ENCODE measurements at places on chromosomes 5 and 9.

DNA sequence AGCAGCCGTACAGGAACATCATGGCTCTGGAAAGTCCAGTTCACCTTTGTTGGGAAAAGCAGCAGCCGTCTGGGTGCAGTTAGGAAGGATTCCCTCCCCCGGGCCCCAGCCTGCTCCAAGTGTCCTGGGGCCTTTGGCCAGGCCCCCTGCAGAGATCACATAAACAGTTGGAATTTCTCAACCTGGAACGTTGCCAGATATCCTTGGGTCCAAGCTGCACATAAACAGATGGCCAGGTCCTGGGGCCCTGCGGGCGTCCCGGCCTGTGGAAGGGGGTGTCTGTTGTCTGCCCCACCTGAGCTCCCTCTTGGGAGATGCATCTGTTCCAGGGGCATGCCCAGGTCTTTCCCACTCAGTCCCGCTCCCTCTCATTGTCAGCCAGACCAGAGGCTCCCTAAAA lies 92.7 kb downstream of the COL5A1 start:
- DNase-seq, result no peak

DNA sequence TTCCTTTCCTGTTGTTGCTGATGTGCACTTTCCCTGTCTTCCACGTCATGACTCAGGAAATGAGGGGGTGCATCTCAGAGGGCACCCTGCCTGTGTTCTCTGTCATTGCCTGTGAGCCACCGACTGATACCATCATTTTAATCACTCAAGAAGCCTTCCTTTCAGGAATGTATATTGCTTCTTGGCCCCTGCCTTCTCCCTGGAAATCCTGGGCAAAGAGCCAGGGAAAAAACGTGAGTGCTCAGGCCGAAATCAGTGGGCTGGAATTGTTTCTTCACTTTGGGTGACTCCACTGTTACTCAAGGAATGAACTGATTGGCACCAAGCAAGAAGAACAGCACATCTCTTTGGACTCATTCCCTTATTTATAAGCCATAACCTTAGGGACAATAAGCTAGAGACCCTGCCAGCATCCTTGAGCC lies 126.1 kb downstream of the SNX18 start:
- DNase-seq, result no peak

GRCh38 chr9:122261469-122261881 lies 3.2 kb downstream of the RBM18 start:
- DNase-seq, result no peak

DNA sequence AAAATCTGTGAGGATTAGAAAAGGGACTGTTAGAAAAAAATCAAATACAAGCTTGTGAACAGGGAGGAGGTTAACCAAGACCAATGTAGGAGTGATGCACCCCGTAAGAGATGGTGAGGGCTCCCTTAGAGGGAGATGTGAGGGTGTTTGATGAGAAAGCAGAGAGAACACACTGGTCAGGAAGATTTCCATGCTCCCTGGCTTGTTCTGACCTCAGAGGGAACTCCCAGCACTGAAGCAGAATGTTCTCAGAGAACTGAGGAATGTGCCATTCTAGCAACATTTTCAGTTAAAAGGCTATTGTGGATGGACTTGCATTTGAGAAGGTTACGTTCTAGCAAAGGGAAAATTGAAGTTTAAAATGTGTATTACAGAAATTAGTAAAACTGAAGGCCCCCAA lies 110.6 kb downstream of the HTR4 start:
- no peak for DNase-seq

DNA sequence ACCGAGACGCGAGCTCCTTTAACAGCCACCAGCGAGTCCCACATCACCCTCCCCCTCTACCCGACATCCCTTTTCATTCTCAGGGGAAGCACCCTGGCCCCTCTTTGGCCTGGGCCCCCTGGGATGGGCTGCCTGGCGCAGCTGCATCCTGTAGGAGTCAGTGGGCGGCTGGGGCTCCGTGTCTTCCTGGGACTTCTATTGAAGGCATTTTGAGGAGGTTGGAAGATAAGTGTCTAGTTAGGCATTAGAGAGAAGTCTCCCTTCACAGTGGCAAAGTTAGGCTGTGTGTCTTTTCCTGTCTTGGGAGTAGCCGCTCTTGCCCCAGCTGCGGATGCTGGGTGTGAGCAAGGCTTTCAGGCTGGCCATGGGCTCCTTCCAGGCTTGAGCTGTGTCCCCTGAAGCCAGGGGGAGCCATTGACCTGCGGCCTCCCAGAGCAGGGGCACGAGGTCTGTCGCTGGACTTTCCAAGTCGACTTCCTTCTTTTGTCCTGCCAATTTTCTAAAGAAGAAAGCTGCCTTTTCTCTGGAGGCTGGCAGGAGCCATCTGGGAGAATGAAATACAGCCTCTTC lies 18.6 kb upstream of the NKD2 start:
- DNase-seq, result no peak

DNA sequence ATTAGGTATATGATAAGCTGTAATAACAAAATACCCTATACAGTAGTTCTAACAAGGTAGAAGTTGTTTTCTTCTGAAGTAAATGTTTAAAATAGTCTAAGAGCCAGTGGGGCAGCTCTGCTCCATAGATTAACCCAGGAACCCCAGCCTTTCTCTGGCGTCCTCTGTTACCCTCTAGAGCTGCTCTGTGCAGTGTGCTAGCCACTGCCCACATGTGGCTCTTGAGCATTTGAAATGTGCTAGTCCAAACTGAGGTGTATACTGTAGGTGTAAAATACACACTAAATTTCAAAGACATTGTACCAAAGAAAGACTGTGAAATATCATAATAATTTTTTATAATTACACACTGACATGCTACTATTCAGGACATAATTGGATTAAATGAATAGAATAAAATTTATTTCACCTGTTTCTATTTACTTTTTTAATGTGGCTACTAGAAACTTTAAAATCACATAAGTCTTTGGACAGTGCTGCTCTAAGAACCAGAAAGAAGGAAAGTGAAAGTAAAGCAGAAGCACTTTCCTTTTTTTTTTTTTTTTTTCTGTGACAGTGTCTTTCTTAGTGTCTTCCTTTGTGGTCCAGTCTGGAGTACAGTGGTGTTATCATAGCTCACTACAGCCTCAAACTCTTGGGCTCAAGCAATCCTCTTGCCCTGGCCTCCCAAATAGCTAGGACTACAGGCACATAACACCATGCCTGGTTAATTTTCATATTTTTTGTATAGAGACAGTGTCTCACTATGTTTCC lies 39.3 kb downstream of the RAI14 start:
- no peak for DNase-seq

DNA sequence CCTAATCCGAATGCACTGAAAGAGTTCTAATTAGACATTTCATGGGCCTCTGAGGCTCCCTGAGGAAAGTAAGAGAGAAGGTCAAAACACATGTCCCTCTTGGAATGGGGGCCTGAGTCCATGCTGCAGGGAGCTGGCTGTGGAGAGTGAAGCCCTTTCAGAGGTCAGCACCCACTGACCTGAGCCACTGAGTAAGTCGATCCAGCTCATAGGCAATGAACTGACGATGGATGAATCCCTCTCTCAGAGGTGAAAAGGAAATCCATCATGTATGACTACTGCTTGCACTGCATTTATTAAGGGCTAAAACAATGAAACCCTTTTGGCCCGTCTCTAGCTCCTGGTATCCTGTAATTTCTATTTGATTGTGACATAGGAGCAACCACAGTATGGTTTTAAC lies 288.9 kb upstream of the VLDLR start:
- DNase-seq, result no peak

DNA sequence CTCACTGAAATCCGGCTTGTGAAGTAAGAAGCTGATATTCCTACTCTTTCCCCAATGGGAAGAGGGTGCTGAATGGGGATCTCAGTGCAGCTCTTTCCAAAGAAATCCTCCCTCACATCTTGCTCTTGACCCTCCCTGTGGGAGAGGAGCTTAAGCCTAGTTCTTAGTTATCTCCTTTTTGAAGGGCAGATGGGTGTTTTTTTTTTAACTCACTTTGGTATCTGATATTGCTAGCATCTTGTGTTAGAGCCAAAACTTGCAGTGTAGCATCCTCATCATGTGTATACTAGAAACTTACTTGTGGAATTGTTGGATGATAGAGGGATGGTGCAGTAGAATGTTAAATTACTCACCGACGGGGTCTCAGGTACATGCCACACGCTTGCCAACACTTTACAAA lies 90.2 kb downstream of the F2RL2 start:
- DNase-seq, result no peak

- no peak for DNase-seq
Observed at GRCh38 chr5:38431242-38431853, 125.1 kb downstream of the LIFR start.

- DNase-seq, result no peak
Observed at GRCh38 chr5:156197042-156197635, 129.8 kb upstream of the SGCD start.

DNA sequence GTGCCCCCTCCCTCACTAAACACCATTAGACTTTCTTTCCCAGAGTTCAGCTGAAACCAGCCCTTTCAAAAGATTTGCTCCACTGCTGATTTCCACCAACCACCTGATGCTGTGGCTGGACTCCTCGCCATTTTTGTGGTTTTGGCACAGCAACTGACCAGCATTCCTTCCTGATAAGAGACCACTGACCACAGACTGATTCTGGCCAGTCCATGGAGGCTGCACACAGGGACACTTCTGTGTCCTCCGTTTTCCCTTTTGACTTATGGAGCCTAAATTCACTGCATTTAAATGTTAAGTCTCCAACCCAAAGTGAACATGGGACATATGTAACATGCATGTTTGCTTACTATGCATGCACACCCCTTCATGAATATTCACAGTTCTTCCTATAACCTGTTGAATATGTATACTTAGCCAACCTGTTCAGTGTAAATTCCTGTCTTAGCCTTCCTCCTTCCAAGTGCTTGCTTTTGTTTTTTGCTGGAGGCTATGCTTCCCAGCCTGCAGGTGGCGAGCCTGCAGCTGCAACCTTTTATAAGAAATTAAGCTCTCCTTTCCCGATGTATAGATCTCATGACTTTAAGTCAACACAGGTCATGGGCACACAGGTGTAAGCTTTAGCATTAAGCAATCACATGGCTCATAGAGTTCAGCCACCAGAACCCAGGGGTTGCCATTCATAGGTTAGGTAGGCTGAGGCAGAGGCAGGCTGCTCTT lies 78.7 kb downstream of the ACTL7B start:
- no peak for DNase-seq

DNA sequence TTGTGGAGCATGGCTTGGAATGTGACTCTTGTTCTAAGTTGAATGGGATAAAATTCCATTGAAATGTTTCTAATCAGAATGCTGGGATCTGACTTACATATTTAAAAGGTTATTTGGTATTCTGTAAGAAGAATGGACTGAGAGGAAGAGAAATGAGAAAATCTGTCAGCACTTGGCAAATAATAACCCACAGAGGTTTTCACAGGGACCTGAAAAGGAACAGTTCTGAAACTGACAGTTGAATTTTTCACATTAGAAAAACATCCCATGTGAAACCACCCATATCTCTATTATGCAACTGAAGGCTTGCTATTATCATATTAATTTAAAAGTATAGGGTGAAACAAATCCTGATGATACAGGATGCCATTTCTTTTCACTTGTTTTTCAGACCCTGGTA lies 302.7 kb downstream of the EPB41L4A start:
- no peak for DNase-seq

GRCh38 chr5:81739291-81739690 lies 11.6 kb downstream of the SSBP2 start:
- no peak for DNase-seq

GRCh38 chr9:10548348-10548747 lies 64.5 kb downstream of the PTPRD start:
- no peak for DNase-seq

- DNase-seq, result no peak
Observed at GRCh38 chr5:337563-338130, 16.1 kb downstream of the AHRR start.

- no peak for DNase-seq
Observed at GRCh38 chr9:107738789-107739188, 249.2 kb upstream of the KLF4 start.

DNA sequence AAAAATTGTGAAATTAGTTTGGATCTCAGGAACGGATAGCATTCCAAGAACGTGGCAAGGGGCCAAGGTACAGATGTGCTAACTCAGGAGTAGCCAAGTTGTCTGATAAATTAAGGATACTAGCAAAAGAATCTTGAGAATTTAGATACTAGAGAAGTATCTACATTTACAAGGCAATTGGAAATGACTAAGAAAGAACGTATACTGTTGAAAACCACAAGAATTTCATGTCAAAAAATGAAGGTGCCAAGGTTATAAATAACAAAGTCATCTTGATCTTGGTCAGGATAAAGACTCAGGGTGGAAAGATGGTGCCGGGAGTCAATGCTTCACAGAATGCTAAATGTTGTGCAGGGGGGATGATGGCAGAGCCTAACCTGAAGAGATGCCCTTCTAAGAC lies 19.2 kb downstream of the CAPSL start:
- no peak for DNase-seq

GRCh38 chr9:137077010-137077747 lies at the start of gene UAP1L1:
Gene UAP1L1, plus strand, starts transcription at chr9:137077517. Its CDS starts 16 bp downstream, at chr9:137077533.
- no peak for DNase-seq

- no peak for DNase-seq
Observed at GRCh38 chr9:127049581-127049980, 72.9 kb downstream of the ANGPTL2 start.

GRCh38 chr9:17865881-17866280 lies 287.0 kb downstream of the SH3GL2 start:
- DNase-seq, result no peak

DNA sequence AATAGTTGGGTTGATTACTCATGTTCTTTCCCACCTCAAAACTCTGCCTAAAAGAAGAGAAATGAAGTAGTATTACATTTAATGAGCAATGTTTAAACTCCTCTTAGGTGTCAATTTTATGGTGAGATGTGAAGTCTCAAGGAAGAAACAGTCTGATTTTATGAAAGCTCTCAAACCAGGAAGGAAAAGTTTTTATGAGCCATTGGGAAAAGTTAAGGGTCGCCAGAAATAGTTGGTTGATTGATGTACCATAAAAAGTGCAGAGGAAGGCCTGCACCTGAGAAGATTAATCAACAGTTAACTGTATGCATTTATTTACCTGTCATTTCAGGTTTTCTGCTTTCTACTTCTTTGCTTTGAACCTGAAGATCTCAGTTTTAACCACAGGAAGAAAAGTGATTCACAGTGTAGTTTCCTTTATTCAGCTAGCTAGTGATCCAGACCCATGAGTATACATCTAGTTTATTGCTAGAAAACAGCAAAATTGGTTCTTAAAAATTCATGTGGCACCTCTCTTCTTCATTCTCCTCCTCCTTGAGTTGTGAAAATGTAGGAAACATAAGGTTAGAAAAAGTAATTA lies 133.1 kb downstream of the CSNK1G3 start:
- no peak for DNase-seq

GRCh38 chr5:74938250-74938933 lies 72.2 kb upstream of the FAM169A start:
- DNase-seq, result no peak

GRCh38 chr5:2169850-2170760 lies 287.4 kb upstream of the IRX4 start:
- no peak for DNase-seq

- DNase-seq, result no peak
Observed at GRCh38 chr9:6590772-6591384, 54.7 kb downstream of the GLDC start.

GRCh38 chr5:1411099-1411498 lies 34.1 kb downstream of the SLC6A3 start:
- DNase-seq, result no peak

DNA sequence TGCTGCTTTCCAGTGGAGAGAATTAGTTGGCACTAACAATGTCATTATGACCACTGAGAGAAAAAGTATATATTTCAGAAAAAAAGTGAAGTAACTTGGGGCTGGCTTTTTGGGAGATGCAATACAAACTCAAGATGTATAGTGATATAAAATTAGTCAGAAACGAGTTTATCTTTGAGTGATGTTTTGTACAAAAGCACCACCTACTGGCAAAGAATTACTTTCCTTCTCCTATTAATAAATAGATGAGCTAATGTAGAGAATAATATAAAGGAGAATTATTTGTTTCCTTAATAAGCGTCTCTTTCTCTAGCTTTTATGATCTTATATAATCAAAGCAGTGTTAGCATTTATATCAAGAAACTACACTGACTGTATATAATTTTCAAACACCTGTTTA lies 158.8 kb downstream of the MEF2C start:
- DNase-seq, result no peak

Data from activated T-cell treated with anti-CD3 and anti-CD28 coated beads for 24 hours (primary cell).